Naive thymus-derived CD4-positive, alpha-beta T cell (primary cell): ENCODE measurements at places on chromosomes 1 and 21. TPM values are rescaled to one million over a fixed set of nuclear protein-coding genes. Genes with fewer than 3 reads are reported as not detected.

DNA sequence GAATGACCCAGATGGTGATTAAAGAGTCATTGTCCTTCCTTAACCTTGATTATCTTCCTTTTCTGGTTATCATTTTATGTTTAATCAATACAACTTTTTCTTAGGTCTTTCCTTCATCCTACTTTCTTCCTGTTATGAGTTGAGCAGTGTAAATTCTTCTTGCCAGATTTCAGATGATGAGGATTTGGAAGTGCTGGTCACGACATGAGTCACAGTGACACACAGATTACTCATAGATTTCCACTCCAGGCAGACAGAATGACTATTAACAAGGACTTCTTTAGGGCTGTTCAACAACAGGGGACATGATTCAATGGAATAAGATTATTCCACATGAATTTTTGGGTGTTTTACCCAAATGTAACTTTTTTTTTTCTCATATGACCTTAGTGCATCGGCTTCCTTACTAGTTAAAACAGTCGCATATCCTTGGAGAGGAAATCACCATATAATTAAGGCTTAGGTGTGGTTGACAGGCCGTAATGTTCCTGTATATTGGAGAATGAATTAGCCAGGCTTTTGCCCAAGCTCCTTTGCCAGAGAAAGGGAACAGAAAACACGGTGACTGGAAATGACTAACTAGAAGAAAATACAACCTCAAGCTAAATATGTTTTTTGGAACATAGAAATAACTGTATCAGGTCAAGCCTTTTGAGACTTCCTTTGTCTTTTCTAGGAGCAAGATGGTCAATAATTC is 44.2 kb downstream of the PRRX1 start:
- no peaks in the 10 kb centered on the region for H3K4me1 ChIP-seq
- DNase-seq: no peak
- no peaks in the 10 kb centered on the region for H3K36me3 ChIP-seq
- H3K4me3 ChIP-seq: no peak overlapping the region

DNA sequence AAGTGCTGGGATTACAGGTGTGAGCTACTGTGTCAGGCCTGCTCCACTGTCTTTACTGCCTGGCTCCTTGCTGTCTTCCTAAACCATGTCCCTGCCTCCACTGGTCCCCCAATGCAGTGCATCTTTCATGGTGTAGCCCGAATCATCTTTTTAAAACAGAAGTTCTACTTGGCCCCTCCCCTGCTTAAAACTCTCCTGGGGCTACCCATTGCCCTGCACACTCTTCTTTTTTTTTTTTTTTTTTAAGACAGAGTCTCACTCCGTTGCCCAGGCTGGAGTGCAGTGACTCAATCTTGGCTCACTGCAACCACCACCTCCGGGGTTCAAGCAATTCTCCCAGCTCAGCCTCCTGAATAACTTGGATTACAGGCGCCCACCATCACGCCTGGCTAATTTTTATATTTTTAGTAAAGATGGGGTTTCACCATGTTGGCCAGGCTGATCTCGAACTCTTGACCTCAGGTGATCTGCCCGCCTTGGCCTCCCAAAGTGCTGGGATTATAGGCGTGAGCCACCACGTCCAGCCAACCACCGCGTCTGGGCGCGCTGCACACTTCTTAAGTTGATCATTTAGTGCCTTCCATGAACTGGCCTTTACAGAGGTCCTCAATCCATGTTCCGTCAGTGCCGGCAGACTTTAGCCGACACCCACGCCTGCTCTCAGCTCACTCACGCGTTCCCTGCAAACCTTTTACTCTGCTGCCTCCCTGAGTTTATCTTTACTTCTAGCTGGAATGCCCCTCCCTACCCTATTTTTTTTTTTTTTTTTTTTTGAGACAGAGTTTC is 2.4 kb downstream of the FCN3 start:
- H3K4me3 ChIP-seq: no peak overlapping the region
- H3K4me1 ChIP-seq: peaks cover 4% of the 10 kb centered on the region
- DNase-seq: no peak
- H3K27me3 ChIP-seq: no peaks in the 10 kb centered on the region

DNA sequence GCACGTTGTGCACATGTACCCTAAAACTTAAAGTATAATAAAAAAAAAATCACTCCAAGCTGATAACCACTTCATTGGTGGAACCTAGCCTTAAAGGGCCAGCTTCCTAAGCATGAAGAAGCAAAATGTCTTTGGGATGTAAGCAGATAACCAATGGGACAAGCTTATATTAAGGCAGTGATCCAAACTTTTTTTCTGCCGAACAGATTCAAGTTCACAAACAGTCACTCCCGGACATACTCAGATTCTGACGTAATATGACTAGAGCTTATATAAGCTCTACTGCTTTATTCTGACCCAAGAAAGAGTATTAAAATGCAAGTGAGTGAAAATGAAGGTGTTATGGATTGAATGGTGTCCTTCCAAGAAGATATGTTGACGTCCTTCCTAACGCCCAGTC is 44.9 kb upstream of the HIVEP3 start:
- H3K4me3 ChIP-seq: no peak overlapping the region
- no peaks in the 10 kb centered on the region for H3K36me3 ChIP-seq
- H3K27ac ChIP-seq: no peak overlapping the region
- no peaks in the 10 kb centered on the region for H3K27me3 ChIP-seq
- no peak for DNase-seq
- H3K4me1 ChIP-seq: no peaks in the 10 kb centered on the region

GRCh38 chr1:240965581-240966091 is 353.7 kb upstream of the GREM2 start:
- H3K4me1 ChIP-seq: no peaks in the 10 kb centered on the region
- no peak for DNase-seq
- H3K27me3 ChIP-seq: no peaks in the 10 kb centered on the region
- no peak overlapping the region for H3K27ac ChIP-seq
- H3K36me3 ChIP-seq: no peaks in the 10 kb centered on the region

DNA sequence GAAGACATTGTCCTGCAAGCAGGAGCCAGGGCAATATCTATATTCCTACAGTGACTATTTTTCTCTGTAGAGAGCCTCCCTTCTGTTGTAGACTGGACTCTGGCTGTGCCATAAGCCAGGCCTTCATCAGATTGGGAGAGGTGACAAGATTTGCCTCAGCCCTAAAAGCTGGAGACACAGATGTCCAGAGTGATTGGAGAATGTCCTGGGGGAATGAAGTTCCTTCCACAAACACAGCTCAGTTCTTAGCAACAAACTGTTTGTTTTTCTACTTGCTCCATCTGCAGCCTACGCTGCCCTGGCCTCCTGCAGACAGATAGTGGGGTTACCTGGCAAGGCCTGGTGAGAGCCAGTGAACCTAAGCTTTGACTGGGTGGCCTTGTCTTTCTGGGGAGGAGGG is 29.9 kb upstream of the SNX27 start:
- H3K27ac ChIP-seq: no peak overlapping the region
- no peak overlapping the region for H3K4me3 ChIP-seq
- peaks cover 5% of the 10 kb centered on the region for H3K36me3 ChIP-seq
- H3K4me1 ChIP-seq: no peaks in the 10 kb centered on the region

DNA sequence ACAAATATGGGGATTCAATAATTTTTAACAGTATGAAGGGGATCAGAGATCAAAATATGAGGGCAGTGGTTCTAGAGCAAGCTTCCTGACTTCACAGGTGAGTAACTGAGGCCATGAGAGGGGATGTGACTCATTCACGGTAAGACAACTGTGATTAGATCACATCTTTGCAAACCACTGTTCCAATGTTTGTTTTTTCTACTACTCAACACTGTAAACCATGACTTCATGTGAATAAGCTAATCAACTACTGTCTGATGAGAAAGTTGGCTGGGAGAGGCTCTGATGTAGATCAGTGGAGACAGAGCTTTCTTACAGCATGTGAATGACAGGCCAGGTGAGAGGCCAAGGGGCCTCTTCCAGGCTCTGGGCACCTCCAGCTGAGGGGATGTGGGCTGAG is 84.7 kb downstream of the BRINP2 start:
- no peaks in the 10 kb centered on the region for H3K36me3 ChIP-seq
- H3K27ac ChIP-seq: no peak overlapping the region
- DNase-seq: no peak
- no peaks in the 10 kb centered on the region for H3K27me3 ChIP-seq

DNA sequence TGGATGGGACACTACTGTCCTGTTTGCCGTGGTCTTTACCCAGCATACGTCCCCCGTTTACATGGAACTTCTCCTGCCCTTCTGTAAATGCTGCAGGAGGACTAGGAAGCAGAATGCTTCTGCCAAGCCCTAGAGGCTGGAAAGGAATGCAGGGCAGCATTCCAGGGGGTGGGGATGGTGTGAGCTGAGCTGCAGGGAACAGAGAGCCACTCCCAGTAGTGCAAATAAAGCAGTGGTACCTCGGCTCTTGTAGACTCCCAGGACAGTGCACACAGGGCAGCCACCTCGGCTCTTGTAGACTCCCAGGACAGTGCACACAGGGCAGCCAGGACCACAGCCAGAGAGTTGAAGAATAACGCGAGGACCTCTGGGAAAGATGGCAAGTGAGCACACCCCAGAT is 35.4 kb downstream of the PTPRU start:
- H3K4me1 ChIP-seq: no peaks in the 10 kb centered on the region
- H3K4me3 ChIP-seq: no peak overlapping the region
- no peaks in the 10 kb centered on the region for H3K27me3 ChIP-seq

- no peak overlapping the region for H3K27ac ChIP-seq
- no peaks in the 10 kb centered on the region for H3K4me1 ChIP-seq
- H3K4me3 ChIP-seq: no peak overlapping the region
Measured at GRCh38 chr1:192601143-192601542, 25.6 kb downstream of the RGS1 start.

- no peak overlapping the region for H3K4me3 ChIP-seq
- no peaks in the 10 kb centered on the region for H3K27me3 ChIP-seq
- no peaks in the 10 kb centered on the region for H3K4me1 ChIP-seq
- H3K36me3 ChIP-seq: no peaks in the 10 kb centered on the region
Measured at GRCh38 chr1:240435996-240436566, 175.9 kb downstream of the GREM2 start.

DNA sequence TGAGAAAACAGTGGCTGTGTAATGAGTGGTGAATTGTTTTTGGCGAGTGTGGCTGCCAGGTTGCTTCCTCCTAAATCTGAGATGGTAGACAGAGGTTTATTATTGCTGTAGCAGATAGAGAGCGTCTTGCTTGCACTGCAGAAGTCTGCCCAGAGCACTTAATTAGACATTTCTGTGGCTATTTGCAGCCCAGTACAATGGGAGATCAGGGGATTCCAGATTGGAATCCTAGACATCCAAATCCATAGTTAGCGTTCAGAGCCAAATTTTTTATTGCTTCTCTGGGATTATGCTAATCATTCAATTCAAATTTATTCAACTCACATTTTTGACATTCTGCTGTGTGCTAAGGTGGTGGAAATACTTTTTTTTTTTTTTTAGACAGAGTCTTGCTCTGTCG is 30.0 kb downstream of the KIF26B start:
- no peak overlapping the region for H3K4me3 ChIP-seq
- no peaks in the 10 kb centered on the region for H3K36me3 ChIP-seq
- DNase-seq: no peak
- H3K27me3 ChIP-seq: no peaks in the 10 kb centered on the region
- H3K4me1 ChIP-seq: no peaks in the 10 kb centered on the region
- H3K27ac ChIP-seq: no peak overlapping the region

- no peak overlapping the region for H3K27ac ChIP-seq
- no peaks in the 10 kb centered on the region for H3K36me3 ChIP-seq
- DNase-seq: no peak
- no peak overlapping the region for H3K4me3 ChIP-seq
Measured at GRCh38 chr1:6588893-6589520, 9.2 kb downstream of the ZBTB48 start.

The IGSF8 gene
- 61.9 TPM for total RNA-seq

The GPR37L1 gene
- not detected in 2 replicates for total RNA-seq

The RORC gene
- 0.16 TPM for total RNA-seq

The ESPN gene
- 2.1 TPM for total RNA-seq

The MTARC2 gene
- total RNA-seq: not detected

The AKR7A3 gene
- total RNA-seq: 1.0 TPM

The ZNF436 gene
- total RNA-seq: 11.5 TPM
